Renal cortex interstitium (tissue), 15 donors: ENCODE measurements at places on chromosomes 2 and 18. TPM values are rescaled to one million over a fixed set of nuclear protein-coding genes. Genes with fewer than 3 reads are reported as not detected.

DNA sequence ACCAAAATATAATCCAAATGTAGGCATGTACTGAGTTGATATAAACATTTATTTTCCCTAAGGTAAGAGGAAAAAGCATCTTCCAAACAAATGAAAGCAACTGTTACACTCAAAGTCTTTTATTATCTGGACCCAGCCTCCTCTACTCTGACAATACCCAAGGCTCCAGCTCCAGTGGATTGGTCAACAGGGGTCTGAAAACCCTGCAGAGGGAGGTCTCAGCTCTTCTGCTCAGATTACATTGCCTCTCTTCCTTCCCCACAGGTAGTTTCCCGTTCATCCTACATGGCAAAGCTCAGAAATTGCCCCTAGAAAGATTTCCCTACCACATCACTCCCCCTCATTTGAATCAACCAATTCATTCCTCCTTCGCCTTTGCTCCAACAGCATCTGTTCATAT lies 457.0 kb downstream of the METTL4 start:
- no peak for DNase-seq

DNA sequence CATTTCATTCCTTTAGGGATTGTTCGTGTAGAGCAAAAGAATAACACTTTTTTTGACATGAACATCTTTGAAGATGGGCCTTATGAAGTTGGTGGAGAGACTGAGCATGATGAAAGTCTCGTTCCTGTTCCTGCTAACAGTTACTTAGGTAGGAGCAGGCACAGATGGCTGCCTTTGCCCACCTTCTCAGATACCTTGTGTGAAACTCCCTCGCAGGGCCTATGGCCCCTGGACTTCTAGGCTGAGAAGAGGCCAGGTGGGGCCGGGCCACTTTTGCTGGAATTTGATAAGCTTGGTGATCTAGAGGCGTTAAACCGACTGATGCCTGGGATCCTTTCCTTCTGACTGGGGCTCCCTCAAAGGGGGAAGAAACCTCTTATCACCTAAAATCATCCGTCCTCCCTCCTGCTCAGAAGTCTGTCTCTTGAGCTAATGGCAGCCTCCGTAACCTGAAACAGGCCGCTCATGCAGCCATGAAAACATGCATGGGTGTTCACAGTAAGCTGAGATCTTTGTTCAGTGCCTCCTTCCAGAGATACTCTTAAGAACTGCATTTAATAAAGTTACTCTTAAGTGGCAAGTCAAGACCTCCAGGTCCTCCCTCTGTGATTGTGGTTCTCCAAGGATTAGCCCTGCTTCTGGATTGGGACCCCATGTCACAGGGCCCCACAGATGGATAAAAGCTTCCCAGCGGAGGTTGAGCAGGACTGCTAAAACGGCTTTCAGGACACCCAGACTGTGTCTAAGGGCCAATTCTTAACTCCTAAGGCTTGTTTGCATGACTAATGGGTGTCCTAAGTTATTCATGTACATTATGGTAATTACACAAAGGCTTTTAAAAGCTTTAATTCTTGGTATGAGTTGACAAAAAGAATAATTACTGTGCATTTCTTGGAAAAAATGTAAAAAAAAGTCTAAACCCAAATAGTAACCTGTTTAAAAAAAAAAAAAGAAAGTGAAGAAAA lies 43.9 kb downstream of the ITGA6 start:
- no peak for DNase-seq

DNA sequence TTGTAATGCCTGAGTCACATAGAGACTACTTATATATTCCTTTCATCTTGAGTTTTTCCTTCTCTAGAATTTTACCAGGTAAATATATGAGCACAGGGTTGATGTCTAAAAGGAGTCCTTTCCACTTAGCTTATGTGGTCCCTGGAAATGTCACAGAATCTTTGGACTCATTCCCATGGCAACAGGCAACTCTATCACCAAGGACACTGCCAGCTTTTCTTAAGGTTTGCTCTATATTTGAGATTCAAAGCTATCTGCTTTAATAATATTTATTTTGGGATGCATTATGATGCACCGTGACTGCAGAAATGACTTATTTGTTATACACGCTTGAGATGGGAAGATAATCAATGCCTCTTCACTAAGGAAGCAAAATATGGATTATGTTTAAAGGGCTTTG lies 363.0 kb downstream of the PLCL1 start:
- DNase-seq = no peak

GRCh38 chr2:212021947-212022346 lies 516.7 kb downstream of the ERBB4 start:
- DNase-seq = no peak

DNA sequence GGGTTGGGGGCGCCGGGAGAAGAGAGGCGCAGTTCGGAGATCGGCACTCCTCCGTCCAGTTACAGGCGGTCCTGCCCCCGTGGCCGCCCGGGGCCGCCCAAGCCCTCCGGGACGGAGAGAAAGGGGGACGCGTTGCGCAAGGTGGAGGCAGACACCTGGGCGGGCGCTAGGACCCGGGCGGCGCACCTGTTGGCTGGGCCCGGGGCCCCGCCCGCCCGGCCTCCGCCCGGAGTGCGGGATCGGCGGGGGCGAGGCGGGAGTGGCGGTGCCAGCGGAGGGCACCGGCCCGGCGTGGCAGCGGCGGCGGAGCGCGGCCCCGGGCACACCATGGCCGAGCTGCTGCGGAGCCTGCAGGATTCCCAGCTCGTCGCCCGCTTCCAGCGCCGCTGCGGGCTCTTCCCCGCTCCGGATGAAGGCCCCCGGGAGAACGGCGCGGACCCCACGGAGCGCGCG lies at the start of gene SGPP2:
Gene SGPP2 (plus strand): TSS at position 268 of the 453 bp plus-strand sequence. CDS start 60 bp downstream, at position 328.
- no peak for DNase-seq

- no peak for DNase-seq
Measured at GRCh38 chr2:142875010-142875409, 2.5 kb upstream of the KYNU start.

- DNase-seq = no peak
Measured at GRCh38 chr2:239762655-239763269, 262.4 kb downstream of the NDUFA10 start.

GRCh38 chr2:176781570-176782217 lies 430.9 kb upstream of the HNRNPA3 start:
- DNase-seq = no peak

DNA sequence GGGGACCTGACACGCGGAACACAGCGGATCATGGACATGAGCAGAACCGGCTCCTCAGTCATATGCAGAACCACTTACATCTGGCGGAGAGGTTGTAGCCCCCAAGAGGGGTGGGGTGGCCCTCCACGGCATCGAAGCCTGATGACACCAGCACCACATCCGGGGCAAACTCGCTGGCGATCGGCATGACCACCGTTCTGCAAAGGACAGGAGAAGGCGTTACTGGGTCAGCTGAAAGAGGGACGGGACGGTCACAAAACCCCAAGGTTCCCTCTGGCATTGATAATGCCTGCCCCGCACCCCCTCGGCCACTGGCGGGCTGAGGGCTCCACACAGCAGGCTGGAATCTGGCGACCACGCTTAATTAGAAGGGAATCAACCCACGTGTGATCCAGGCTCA lies 220.5 kb downstream of the TWIST2 start:
- DNase-seq = no peak

GRCh38 chr18:9008709-9009635 lies 93.5 kb upstream of the NDUFV2 start:
- DNase-seq = no peak

GRCh38 chr2:200405599-200406298 lies 99.3 kb downstream of the SPATS2L start:
- DNase-seq = no peak

DNA sequence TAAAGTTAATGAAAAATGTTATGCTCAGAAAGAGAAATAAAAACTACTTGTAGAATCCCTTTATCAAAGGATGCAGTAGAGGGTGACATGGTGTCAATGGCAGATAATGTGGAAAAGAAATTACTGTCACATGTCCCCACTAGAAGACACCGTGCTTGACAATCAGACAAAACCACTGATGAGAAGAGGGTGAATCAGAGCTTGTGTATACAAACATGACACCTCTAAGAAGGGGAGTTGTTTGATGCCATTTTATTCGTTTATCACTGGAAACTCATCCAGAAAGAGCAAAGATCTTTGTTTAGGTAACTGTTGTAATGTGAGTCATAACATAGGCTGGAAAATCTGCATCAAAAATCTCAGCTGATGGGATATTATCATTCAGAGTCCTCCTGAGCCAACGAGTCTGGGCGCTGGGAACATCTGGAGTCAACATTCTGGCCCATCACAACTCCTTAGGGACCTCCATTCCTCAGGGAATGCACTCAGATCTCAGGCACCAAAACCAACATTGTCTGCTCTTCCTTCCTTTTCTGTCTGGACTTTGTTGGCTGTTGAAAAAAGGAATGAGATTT lies 49.5 kb upstream of the RAB12 start:
- DNase-seq = no peak

RAB17 gene
- polyA plus RNA-seq = 10.1 TPM

ANKRD30BL gene
- 0.56 TPM for polyA plus RNA-seq

CCDC74B gene
- polyA plus RNA-seq = 14.9 TPM

GPBAR1 gene
- polyA plus RNA-seq = 2.0 TPM

ASXL3 gene
- 6.6 TPM for polyA plus RNA-seq

CTDSP1 gene
- 157 TPM for polyA plus RNA-seq

IFT172 gene
- 66.7 TPM for polyA plus RNA-seq
